D341Med (cell line): ENCODE measurements at places on chromosomes 7 and 10.

- no peak for DNase-seq
These were observed 1.6 kb downstream of the MSRB2 start for GRCh38 chr10:23096802-23097549.

DNA sequence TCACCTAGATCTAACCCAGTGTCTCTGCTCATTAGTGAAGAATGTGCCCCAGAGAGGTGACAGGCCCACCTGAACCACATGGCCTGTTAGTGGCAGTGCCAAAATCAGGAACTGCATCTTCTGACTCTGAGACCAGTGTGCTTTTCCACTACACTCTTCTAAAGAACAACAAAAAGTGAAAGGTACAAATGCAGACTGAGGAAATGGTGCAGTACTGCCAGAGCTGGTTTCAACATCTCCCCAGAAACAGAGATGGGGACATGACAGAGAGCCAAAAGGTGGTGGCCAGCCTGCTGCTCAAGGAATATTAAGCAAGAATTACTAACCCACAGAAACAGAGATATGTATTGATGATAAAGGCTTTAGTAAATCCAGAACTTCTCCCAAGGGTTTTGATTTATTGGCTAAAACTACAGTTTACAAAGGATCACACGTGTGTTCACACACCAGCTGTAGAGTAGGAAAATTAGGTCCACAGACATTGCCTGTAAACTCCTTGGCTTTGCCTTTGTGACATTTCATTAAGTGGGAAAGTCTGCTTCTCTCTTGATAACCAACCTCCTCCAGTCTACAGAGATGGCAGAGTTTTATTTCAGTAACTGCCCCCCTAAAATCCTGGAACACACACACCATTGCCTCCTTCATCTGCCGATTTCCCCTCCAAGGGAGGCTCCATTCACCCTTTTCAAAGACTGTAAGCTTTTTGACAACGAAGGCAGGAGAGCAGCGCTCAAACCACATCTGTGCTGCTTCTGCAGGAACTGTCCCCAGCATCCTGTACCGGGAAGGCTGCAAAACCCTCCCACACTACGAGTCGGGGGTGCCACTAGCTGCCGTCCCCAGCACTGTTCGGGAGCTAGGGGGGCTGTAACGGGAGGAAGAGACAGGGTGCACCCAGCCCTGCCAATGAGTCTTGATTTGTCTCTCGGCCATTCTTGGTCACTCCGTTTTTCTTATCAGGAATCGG, 29.8 kb downstream of the GSDME start:
- DNase-seq = no peak

DNA sequence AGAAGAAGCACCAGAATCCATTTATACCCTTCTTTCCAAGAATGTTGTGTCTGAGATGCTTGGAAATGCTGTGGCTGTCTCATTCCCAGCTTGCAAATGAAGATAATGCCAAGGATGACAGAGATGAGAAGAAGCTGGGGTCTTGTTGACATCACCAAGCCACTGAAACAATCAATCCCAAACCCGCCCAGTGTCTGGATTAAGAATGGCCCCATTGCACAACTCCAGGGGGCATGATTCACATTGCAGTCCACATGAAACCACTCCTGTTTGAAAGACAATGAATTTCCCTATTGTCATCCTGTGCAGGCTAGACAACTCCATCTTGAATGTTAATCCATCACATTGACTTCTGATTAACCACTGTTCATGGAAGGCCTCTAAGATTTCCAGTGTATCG, 28.6 kb downstream of the SORBS1 start:
- DNase-seq = no peak

DNA sequence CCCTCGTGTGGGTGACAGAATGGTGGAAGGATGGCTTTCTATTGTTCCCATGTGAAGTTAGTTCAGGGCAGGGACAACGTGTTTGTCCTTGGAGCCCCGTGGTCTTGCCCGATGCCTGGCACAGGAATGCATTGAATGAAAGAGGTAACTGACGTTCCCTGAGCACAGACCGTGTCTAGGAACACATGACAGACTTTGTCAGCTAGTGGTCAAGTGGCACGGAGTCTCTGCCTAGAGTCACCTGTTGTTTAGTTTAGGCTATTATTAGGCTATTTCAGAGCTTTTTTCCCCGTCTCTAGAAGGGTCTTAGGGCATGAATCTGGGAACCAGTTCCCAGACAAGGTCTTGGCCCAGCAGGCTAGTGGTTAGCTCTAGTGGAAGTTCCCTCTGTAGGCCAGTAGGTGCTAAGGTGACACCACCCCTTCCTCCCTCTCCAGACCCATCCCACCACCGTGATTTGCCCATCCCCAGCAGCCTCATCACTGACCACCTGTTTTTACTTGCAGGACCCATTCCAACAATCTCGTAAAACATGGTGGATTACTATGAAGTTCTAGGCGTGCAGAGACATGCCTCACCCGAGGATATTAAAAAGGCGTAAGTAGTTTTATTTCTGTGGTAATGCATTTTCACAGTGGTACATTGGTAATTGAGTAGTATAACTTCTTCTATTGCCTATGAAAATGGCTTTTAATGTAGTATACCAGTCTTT, 21.4 kb downstream of the DNAJB6 start:
- no peak for DNase-seq
